A172 (cell line): ENCODE measurements at places on chromosomes 16 and 17.

GRCh38 chr16:830871-831570, 30.5 kb upstream of the GNG13 start:
- DNase-seq: no peak

GRCh38 chr17:49442041-49442440, 27.4 kb upstream of the PHB1 start:
- no peak for DNase-seq

DNA sequence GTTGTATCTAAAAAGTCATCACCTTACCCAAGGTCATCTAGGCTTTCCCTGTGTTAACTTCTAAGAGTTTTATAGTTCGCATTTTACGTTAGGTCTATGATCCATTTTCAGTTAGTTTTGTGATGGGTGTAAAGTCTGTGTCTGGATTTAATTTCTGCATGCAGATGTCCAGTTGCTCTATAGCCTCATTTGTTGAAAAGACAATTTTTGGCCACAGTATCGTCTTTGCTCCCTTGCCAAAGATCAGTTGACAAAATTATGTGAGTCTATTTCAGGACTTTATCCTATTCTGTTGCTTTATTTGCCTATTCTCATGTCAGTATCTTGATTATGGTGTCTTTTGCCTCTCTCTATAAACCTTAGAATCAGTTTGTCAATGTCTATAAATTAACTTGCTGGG, 85.1 kb downstream of the METRNL start:
- DNase-seq: no peak

- DNase-seq: no peak
These were observed 4.1 kb upstream of the PPP1R9B start for GRCh38 chr17:50154604-50155003.

GRCh38 chr17:44400226-44400847, 10.9 kb upstream of the ITGA2B start:
- DNase-seq: no peak

DNA sequence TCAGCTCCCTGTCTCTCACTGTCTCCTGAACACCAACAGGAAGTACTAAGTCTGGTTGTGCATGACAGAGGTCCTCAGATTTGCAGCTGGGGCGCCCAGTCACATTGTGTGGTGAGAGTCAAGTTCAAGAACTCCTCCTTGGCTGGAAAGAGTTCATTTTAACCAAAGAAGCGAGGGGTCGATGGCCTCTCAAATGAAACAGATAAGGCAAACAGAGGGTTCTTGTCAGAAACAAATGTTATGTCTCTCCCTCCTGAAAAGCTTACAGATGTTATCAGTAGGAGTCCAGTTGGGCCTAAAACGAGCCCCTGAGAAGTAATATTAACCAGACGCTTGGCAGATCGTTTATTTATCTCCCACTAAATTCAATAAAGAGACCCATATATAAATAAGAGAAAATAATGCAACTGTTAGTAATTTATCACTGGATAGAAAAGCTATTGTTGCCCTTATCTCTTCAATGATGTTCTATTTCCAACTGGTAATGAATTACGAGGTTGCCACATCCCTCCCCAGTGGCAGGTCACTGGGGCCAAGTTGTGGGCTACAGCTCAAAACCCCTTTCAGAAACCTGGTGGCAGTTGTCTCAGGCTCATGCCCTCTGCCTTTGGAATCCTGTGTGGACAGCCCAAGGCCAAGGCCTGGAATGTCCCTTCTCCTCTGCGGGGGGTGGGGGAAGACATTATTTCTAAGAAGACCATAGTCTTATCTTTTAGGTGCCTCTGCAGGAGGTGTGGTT, 307.5 kb upstream of the DYNLRB2 start:
- peak; percentile 28 for DNase-seq

DNA sequence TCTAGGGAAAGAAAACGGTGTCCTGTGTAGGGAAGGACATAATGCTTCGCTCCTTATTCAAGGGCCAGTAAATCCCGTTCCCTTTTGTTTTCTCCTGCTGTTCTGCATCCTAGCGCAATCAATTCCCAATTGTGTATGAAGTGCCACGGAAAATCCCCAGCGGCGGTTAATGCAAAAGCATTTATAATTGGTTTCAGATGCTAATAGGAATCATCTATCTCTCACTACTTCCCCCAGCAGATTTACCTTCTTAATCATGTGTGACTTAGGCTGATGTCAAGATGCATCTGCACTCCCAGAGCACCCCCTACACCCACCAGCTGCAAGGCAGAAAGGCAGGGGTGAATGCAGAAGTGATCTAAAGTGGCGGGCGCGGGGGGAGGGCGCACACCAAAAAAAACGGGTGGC, 32.7 kb upstream of the SSTR2 start:
- DNase-seq: no peak

GRCh38 chr17:43169561-43170139, 1.4 kb upstream of the NBR1 start:
- DNase-seq: no peak

- no peak for DNase-seq
These were observed 54.4 kb upstream of the ICAM2 start for GRCh38 chr17:64074704-64075426.

GRCh38 chr16:68486502-68487202, 38.3 kb upstream of the SMPD3 start:
- no peak for DNase-seq

DNA sequence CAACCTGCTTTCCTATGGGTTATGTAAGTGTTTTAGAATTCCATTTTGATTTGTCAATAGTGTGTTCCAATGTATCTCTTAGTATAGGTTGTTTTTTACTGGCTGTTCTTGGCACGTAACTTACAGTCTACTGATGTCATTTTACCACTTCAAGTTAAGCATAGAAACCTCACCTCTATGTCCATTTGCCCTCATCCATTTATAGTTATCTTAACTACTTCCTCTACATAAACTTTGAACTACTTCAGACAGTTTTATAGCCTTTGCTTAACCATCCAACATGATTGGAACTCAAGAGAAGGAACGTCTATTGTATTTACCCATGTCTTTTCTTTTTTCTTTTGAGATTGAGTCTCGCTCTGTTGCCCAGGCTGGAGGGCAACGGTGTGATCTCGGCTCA, 64.5 kb upstream of the GNG13 start:
- DNase-seq: no peak

DNA sequence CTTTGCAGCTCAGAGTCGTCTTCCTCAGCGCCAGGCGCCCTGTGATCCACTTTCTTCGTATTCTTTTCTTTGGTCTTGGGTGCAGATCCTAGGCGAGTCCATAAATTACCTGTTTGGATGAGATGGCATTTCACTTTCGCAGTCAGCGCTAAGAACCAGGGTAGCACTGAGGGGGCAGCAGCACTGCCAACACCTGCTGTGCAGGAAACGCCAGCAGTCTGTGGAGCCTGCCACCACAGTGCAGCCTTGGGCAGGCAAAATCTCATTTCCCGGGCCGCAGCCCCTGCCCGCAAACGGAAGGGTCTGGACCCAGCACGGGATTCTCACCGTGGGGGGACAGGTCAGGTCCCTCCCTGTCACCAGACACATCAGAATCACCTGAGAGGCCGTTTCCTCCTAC, 12.2 kb upstream of the ITGAE start:
- DNase-seq: peak; percentile 21

DNA sequence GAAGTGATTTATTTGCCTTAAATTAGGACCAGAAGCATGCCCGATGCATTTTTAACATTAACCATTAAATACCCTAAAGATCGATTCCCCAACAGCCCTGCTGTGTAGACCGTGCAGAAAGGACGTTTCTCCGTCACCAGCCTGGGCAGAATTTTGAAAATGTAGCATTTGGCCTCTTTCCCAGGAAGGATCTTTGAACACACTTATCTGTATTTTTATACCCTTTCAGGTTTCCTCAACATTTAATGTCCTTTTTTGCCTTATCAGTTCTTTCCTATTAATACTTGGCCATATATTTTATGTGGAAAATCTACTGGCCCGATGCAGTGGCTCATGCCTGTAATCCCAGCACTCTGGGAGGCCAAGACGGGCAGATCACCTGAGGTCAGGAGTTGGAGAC, 54.6 kb upstream of the ZNF750 start:
- no peak for DNase-seq

GRCh38 chr17:51672065-51672464, 411.7 kb downstream of the UTP18 start:
- no peak for DNase-seq

GRCh38 chr17:279331-279730, 73.3 kb downstream of the RPH3AL start:
- DNase-seq: no peak

GRCh38 chr17:71039391-71039790, 870.1 kb downstream of the KCNJ2 start:
- no peak for DNase-seq

GRCh38 chr17:29617481-29618271, 5.0 kb downstream of the CORO6 start:
- no peak for DNase-seq

- no peak for DNase-seq
These were observed at the start of gene C16orf74 for GRCh38 chr16:85750827-85751697. C16orf74 (minus strand) TSS chr16:85751096; CDS start chr16:85735217, 15,879 bp downstream.

DNA sequence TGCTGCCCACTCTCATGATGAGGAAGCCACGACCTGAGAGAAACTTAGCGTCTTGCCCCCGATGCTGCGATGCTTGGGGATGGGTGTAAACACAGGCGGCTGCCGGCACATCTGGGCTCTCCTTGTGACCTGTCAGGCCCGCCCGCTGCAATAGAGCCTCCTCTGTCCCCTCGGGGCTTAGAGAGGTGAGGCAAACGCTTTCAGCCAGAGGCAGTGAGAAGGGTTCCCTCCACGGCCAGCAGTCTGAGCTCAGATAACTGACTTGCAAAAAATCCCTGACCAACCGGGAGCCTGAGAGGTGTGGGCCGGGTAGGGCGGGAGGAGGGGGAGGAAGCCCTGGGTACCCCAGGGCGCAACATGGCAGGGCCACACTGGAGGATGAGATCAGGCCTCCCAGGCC, 260.6 kb downstream of the C16orf95 start:
- DNase-seq: no peak

GRCh38 chr16:66300501-66300900, 66.0 kb upstream of the CDH5 start:
- no peak for DNase-seq

- no peak for DNase-seq
These were observed 57.0 kb upstream of the KIFC3 start for GRCh38 chr16:57859331-57859730.

DNA sequence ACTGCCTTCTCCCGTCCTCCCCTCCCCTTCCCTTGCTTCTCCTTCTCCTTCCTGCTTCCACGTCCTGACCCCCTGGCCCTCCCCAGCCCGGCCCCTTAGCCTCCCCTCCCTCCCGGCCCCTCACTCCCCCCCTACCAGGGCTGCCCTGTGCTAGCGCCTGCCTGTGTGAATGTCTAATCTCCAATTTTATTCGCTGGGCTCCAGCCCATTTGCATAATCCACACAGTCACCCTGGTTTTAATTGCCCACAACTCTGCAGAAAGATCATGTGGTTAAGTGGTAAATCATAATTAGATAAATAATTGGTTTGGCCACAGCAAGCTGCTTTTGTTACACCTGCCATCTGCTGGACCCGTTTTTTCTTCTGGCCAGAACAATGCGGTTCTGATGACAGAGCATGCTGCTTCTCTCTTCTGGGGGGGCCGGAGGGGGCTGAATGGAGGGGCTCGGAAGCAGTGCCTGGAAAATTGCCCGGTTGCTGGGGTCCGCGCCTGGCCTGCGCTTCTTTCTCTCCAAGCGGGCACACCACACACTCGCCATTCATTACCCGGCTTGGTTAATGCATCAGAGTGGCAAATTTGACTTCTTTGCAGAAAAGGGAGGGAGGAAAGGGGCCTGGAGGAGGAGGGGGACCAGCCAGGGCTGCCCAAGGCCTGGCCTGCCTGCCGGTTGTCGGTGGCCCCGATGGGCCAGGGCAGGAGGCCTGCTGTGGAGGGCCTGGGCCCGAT, 19.5 kb upstream of the GSE1 start:
- DNase-seq: no peak

GRCh38 chr16:12166271-12166670, 189.7 kb downstream of the SNX29 start:
- no peak for DNase-seq

DNA sequence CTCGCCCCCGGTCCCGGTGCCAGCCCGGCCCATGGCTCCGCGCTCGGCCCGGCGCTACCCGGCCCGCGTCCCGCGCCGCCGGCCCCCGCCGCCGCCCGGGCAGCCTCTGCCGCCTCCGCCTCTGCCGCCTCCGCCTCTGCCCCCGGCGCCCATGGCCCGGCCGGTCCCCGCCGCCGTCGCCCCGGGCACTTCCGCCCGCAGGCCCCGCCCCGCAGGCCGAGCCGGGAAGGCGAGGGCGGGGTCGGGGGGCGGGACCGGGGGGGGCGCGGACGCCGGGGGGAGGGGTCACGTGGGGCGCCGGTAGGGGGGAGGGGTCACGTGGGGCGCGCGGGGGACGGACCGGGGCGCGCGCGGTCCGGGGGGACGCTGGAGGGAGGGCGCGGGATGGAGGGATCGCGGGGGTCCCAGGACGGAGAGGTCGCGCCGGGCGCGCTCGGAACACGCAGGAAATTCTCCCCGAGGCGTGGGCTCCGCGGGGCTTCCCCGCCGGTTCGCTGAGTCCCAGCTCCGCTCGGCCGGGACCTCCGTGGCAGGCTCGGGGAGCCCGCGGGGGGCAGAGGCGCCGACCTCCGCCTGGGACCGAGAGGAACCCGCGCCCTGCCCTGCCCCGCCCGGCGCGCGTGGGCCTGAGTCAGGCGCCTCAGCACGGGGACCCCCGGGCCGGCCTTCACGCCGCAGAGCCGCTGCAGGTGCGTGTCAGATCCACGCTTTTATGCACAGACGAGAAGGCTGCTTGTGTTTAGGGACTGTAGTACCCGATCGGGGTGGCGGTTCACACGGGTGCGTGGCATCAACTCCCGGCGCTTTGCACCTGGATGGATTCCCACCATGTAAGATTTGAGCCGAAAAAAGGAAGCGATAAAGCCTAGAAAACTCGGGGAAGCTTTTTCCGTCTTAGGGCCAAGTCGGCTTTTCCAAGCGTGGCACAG, at the start of gene PGAP6:
PGAP6 (minus strand) TSS at position 190 of the 929 bp plus-strand sequence; CDS start at position 33, 157 bp downstream.
- DNase-seq: no peak

DNA sequence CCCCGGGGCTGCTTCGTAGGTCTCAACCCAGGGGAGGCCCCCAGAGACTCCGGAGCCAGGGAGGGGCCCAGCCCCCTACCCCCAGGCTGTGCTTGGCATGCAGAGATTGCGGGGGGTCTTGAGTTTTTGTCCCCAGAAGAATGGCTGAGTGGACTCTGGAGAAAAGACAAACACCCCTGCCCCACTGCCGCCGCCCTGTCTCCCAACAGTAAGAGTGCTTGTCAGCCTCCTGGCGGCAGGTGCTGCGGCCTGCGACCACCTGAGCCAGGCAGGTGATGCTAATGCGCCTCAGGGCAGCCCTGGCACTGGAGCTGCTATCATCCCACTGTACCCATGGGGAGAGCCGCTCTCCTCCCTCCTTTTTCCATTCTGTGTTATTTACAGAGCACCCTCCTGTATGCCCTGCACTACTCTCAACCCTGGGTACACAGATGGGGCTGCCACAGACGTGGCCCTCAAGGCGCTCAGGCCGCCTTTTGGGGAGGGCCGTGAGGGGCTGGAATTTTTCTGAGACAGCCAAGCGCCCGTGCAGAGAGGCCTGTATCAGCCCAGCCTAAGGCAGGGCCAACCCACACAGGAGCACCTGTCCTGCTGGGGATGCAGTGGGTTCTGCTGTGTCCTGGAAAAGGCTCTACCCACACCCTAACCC, 2.6 kb upstream of the IL17C start:
- no peak for DNase-seq
